ENCODE measurements at places on chromosomes 6 and 20.

DNA sequence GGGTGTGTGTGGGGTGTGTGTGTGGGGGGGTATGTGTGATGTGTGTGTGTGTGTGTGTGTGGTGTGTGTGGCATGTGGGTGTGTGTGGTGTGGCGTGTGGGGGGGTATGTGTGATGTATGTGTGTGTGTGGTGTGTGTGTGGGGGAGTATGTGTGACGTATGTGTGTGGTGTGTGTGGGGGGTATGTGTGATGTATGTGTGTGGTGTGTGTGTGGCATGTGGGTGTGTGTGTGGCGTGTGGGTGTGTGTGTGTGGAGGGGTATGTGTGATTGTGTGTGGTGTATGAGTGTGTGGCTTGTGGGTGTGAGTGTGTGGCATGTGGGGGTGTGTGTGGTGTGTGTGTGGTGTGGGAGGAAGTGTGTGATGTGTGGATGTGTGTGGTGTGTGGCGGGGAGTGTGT lies 442.3 kb downstream of the PREX1 start:
- DNase-seq = no peak

- no peak for DNase-seq
Measured at GRCh38 chr20:45179166-45179565, 4.5 kb downstream of the PI3 start.

DNA sequence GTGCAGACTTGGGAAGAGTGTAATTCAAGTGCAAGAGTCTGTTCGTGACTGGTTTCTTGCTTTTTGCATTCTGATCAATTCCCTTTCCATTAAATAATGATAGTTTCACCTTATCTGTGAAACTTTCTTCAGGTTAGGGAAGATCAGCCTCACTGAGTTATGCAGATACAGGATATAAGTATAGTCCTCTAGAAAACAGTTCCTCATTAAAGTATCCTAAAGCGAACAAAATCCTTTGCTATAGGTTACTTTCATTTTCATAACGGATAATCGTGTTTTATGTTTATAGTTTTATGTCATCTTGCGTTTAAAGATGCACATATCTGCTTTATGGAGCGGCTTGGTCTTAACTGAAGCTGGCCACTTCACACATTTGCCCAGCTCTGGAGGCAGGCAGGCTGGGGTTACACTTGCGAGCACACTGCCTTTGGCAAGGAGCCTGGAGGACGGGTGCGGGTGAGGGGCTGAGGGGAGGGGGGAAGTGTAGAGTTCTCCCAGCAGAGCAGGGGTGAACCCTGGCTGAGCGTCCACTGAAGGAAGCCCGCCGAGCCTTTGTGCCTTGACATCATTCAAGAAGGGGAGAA lies 123.5 kb upstream of the IFNGR1 start:
- DNase-seq = no peak

- DNase-seq = no peak
Measured at GRCh38 chr6:115783402-115784061, 277.2 kb downstream of the FRK start.

- no peak for DNase-seq
Measured at GRCh38 chr6:47710295-47710694, 11.9 kb downstream of the ADGRF4 start.

DNA sequence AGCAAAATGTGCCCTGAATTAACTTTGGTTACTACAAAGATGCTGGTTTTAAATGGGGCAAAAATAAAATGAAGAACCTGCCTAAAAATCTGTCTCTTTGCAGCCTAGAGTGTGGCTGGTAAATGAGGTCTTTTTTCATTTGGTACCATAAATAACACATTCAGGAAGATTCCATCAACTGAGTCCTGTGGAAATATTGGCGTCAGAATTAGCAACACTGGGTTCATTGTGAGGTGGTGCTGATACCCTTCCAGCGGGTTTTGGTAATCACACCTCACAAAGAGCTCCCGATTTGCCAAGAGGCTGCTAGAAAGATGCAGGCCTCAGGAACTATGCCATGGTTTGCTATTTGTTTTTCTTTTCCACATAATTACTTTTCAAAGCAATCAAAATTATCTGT lies 55.3 kb downstream of the FAM50B start:
- no peak for DNase-seq

DNA sequence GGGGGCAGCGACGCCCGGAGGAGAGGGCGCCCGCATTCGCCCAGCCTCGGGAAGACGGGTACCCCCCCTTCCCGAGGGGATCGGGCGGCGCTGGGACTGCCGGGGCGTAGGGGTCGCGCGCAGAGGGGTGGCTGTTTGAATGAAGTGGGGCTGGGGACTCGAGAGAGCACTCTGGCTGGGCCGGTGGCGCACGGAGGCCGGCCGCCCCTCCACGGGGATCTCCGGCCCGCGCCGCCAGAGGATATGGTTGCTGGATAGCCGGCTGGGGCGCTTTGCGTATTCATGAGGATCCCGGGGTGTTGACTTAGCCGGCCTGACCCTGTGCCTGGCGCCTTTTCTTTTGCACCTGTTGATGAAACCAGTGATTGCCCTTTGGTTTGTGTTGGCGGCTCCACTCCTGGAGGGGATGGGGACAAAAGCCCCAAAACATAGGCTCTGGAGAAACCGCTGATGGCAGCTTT lies 469 bp downstream of the SYNJ2 start:
- no peak for DNase-seq

DNA sequence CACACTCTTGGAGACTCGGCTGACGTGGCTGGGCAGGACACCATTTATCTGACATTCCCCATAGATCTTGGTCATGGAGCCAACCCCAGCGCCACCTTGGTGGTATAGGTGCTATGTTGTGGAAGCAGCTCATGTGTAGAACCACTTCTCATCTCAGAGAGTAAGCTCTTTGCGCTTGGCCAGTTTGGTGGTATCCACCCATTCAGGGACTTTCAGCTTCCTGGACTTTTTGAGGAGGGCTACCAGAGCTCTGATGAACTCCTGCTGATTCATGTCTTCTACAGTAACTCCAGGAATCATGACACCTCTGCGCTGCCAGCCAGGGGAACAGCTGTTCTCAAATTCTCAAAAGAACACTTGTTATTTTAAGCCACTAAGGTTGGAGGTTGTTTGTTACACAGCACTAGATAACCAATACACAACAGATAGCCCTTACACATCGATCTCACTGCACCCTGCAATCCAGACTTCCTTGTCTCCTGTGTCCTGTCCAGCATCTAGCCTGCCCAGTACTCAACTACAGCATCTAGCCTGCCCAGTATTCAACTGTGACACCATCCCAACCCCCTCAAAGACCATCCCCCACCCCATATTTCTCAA lies 86.0 kb upstream of the SLC22A16 start:
- no peak for DNase-seq

DNA sequence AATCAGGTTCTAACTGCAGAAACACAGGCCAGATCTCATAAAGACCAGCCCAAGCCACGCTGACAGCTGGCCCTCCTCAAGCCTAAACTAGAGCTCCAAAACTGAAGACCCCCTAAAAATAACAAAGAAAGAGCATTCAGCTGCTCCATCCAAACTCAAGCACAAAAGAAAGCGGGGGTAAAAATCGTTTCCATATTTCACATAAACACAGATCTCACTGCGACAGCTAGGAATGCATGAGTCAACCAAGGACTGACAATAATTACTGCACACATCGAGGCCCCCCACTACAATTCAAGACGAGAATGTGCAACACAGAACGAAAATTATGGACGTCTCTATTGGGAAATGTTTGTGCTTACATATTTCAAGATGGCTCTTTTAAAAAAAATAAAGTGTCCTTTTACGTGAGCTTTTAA lies 31.1 kb downstream of the CNKSR3 start:
- DNase-seq = no peak

DNA sequence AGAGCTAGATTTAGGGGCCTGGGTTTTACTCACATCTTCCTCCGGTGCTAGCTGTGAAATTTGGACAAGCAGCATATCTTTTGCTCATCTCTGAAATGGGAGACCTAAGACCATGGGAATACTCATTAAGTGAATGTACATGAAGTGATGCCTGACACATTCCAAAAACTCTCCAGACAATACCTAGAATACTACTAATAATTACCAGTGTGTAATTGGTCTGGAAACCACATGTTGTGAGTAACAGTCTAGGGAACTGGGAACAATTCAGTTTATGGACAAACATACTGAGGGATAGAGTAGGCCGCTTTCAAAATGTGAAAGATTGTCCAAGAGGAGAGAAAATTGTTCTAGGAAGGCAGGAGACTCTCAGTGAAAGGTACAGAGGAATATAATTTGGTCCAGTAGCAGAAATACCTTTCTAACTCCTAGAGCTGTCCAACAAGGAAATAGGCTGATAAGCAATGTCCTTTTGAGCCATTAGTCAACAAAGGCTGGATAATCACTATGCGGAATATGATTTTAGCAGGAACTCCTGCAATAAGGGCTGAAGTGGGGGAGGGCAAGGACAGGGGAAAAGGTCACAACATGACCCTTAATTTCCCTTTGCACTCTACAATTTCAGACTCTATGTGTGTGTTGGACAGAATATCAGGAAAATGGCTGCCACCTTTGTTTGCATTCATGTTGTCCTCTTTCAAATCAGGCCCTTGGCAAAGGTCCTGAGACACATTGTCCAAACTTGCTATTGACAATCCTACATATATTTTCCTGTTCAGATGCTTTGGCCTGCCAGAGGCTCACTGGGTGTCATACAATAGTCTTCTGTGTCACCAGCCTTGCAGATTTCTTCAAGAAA lies 315.4 kb downstream of the PLCB1 start:
- no peak for DNase-seq

GRCh38 chr6:43217351-43217750 lies 11.9 kb downstream of the DNPH1 start:
- no peak for DNase-seq

DNA sequence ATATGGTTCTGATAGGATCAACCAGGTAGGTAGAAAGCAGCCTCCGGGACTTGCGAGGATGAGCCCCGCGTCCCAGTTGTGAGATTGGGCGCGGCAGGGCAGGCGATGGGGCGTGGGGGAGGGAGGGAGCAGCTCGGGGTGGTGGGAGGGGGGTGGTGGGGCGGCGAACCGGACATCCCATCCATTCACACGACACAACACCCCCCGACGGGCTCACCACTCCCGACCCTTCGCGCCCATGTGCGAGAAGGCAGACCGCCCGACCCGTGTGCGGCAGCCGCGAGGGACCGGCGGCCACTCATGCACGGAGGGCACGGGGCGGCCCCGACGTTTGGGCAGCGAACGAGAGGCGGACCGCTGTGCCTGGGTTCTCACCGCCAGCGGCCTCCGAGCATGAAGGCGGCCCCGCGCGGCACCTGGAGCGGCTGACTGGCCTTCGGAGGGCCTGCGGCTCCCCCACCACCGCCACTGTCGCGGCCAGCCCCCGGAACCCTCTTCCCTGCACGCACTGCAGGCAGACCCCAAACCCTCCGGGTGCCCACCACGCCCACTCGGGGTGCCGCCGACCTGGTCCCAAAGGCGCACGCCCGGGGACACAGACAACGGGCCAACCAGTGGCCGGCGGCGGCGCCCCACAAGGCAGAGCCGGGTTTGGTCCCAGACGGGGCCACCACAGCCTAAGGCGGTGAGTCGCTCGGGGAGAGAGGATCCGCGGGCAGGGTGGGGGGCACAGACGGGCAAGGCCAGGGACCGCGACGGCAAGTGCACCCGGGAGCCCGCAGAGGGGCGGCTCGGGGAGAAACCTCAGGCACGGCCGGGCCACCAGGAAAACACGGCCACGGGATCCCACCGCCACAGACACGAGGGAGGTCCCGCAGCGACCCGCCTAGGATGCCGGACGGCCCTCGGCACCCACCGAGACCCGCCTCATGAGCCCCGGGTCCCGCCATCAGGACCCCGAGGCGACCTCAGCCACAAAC lies 769.2 kb upstream of the DEFB115 start:
- DNase-seq = no peak

GRCh38 chr6:126812651-126813050 lies 305.8 kb upstream of the RSPO3 start:
- DNase-seq = no peak

Measured in caudate nucleus (tissue), 63 donors.